ENCODE measurements at places on chromosomes 1 and 21.
A peak's percentile ranks its signal among the peaks of the same experiment; 100 is the strongest.

DNA sequence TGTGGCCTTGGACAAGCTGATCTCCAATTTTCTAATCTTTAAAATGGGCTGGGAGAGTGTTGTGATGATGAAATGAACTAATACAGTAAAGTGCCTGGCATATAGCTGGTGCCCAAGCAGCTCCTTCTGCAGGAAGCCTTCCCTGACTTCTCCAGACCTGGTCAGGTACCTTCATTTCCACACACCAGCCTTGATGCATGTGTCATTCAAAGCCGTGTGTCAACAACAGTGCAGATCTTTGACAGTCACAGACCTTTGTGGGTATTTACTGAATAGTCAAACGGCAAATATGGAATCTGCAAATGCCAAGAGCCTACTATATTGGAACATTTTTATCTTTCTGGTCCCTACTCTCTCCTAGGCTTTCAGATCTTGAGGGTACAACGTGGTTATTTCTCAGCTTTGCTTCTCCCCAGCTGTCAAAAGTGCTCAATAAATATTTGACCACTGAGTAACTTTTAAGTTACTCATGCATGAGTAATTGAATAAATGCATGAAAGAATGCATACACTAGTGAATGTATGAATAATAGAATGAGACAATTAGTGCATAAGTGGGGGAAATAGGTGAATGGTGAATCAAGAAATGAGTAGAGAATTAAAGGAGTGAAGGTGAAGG, 75.4 kb downstream of the MDM4 start:
- peak; percentile 54 for DNase-seq

- no peak for DNase-seq
Measured at GRCh38 chr1:1437904-1438376, 2.5 kb downstream of the VWA1 start.

GRCh38 chr1:18320051-18320450, 160.7 kb upstream of the KLHDC7A start:
- no peak for DNase-seq

DNA sequence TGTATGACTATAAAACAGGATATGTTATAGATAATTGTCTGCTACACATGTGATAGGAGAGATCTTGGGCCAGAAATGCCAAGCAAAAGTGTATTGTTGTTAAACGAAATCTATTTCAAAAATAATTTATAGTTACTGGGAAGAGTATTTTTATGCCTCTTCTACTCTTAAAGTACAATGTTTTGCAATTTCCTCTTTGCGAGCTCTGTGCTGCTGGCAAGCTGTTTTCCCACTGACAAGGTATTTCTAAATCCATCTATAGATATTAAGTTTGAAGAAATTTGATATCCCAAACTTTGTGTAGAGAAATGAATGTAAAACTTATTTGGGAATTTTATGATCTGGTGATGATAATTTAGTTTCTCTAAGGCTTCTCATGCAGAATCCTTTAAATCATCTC, 63.3 kb upstream of the PTGFR start:
- DNase-seq: no peak

- no peak for DNase-seq
Measured at GRCh38 chr1:4126731-4127591, 226.9 kb upstream of the C1orf174 start.

- DNase-seq: no peak
Measured at GRCh38 chr21:31682620-31683019, 23.1 kb downstream of the SOD1 start.

- DNase-seq: no peak
Measured at GRCh38 chr1:43976890-43977289, 2.1 kb upstream of the B4GALT2 start.

GRCh38 chr1:29679828-29680558, 443.7 kb downstream of the PTPRU start:
- no peak for DNase-seq

GRCh38 chr1:80633947-80634706, 1166.6 kb upstream of the ADGRL2 start:
- no peak for DNase-seq

DNA sequence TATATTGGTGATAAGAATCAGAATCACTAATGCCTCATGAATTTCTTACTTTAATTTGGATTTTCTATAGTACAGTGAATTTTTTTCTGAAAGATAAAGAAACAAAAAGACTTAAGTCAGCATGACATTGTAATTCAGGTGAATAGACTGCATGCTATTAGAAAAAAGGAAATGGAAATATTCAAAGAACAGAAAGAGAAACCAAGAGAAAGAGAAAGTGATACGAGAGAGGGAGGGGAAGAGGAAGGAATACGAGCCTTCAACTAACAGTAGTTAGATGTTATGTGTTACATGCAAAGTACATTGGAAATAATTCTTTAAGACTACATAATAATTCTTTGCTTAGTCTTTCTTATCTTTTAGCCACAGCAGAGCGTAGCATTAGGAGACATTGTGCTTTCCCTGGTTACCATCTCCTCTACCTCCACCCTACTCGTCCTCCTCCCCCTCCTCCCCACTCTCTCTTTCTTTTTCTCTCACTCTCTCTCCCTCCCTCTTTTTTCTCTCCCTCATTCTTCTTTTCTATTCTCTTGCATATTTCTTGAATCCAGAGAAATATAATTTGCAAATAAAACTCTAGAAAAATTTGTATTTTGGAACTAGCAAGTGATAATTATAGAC, 46.4 kb upstream of the ADGRL4 start:
- no peak for DNase-seq

DNA sequence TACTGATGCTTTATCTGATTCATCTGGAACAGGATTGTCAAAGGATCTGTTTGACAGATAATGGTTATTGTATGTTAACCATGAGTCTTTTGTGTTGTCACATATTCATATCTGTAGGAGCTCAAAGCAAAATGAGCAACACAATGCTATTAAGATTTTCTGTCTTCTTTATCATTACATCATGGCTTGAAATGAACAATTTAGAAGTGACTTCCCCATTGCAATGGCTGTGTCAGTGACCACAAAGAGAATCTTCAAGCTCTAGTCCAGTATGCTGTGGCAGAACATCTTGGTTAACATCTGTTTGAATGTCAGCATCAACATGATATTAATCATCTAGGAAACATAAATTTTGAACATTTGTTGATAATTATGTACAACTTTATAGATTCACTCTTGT, 1148.5 kb downstream of the PLA2G4A start:
- DNase-seq: no peak
